Body of pancreas (tissue), 4 donors: ENCODE measurements at places on chromosomes 12 and 14. TPM values are rescaled to one million over a fixed set of nuclear protein-coding genes. Genes with fewer than 3 reads are reported as not detected.

DNA sequence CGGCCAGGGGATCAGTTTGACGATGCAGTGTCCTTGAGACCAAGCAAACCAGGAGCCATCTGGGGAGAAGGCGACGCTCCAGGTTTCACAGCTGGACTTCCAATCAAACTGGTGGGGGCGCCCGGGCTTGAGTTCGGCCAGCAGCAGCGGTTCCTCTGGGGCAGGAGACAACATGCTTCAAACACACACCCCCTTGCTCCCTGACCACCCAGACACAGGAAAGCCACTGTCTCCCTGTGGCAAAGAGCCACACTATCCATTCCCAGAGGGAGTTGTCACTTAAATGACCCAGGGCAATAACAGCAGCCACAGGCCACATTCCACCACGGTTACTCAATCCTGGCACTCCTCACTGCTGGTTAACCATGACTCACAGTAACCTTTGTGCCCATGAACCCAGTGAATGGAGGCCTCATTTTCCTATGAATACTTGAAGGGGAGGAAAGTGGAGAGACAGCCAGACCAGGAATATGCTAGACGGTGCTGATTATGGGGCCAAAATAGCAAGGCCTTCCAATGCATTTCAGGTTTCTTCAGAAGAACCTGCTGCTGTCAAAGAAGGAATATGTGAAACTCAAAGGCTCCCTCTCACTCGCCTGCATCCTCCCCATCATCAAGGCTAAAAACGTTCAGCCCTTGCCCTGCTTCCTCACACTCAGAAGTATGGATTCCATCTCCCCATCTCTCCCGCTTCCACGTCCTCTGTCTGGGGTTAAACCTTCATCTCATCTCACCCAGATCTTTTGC is 8.5 kb downstream of the WSB2 start:
- peaks cover 3% of the 10 kb centered on the region for H3K36me3 ChIP-seq
- peaks cover 54% of the 10 kb centered on the region for H3K4me1 ChIP-seq
- H3K27me3 ChIP-seq = no peaks in the 10 kb centered on the region
- DNase-seq = peak; percentile 94
- no peak overlapping the region for H3K4me3 ChIP-seq

GRCh38 chr14:104477666-104478380 is 101.7 kb upstream of the C14orf180 start:
- no peaks in the 10 kb centered on the region for H3K27me3 ChIP-seq
- H3K4me1 ChIP-seq = no peaks in the 10 kb centered on the region
- H3K36me3 ChIP-seq = no peaks in the 10 kb centered on the region
- no peak for DNase-seq
- no peak overlapping the region for H3K4me3 ChIP-seq
- H3K27ac ChIP-seq = no peak overlapping the region

- H3K4me3 ChIP-seq = peak within 1 kb of the TSS; percentile 94
- peaks cover 3% of the 10 kb centered on the region for H3K36me3 ChIP-seq
- H3K27ac ChIP-seq = peak within 1 kb of the TSS; percentile 79
- peak; percentile 87 for DNase-seq
- no peaks in the 10 kb centered on the region for H3K27me3 ChIP-seq
These were observed at the start of gene KDM5A for GRCh38 chr12:389142-390096. Gene KDM5A, minus strand, starts transcription at chr12:389320. Its CDS starts 229 bp downstream, at chr12:389091.

DNA sequence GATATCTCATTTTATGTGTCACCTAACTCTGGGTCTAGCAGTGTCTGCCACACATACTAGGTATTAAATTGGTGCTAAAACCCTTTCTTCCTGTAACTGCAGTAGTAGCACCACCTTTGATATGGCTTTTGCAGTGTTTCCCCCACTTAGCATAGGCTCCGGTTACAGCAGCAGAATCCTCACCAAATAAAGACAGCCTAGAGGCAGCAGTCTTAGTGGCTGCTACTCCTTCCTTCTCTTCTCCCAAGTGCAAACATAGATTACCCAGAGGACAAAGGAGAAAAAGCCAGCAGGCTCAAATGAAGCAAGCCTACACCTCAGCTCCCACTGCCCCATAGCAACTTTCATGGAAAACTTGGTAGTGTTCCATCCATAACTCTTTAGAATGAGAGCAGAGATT is 30.1 kb upstream of the ABCC9 start:
- no peak overlapping the region for H3K27ac ChIP-seq
- no peaks in the 10 kb centered on the region for H3K27me3 ChIP-seq
- no peak overlapping the region for H3K4me3 ChIP-seq

- no peak for DNase-seq
- H3K4me1 ChIP-seq = no peaks in the 10 kb centered on the region
- no peaks in the 10 kb centered on the region for H3K36me3 ChIP-seq
- no peak overlapping the region for H3K27ac ChIP-seq
- no peaks in the 10 kb centered on the region for H3K27me3 ChIP-seq
These were observed 100.3 kb downstream of the MYRFL start for GRCh38 chr12:69925291-69925690.

Gene FOXN4
- total RNA-seq = not detected

Gene PLEK2
- total RNA-seq = 9.2 TPM

Gene KLHL33
- total RNA-seq = 0.26 TPM

Gene PAPLN
- total RNA-seq = 9.6 TPM

Gene B3GNT4
- not detected for total RNA-seq
